Activated B cell treated with CpG ODN at 0.5 μM for 24 hours (primary cell): ENCODE measurements at places on chromosomes 7 and 10.

DNA sequence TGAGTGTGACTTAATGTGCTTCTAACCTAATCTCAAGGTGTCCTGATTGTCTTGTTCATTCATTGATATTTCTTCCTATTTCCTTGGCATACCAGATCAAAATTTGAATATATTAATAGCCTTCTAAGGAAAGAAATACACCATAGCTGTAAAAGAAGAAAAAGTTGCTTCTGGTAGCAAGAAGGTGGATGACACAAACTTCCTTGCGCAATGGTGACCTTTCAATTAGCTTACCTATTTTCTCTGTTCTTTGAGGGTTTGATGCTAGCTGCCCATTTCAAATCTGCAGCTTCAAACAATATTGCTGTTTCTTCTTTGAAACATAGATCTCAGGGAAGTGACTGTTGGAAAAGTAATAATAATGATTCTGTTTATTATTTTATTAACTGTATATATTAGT, 108.8 kb downstream of the ADAM22 start:
- DNase-seq: no peak

GRCh38 chr10:7015457-7015856, 395.4 kb downstream of the SFMBT2 start:
- no peak for DNase-seq

DNA sequence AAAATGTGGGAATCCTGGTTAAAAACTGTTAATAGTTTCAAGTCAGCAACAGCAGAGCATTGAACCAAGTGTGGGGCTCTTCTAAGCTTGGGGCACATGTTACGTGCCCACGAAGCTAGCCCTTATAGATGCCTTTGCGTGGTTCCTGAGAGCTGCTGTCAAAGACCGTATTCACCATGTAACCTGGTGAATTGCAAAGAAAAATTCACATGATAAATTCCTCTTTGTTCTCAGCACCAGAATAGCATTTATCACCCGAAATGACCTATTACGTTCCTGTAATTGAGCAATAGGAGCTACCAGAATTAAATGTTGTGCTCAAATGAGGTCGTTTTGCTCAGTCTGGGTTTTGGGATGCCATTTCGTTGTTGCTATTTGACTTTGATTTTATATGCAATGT, 202.6 kb upstream of the PRPS1L1 start:
- no peak for DNase-seq

DNA sequence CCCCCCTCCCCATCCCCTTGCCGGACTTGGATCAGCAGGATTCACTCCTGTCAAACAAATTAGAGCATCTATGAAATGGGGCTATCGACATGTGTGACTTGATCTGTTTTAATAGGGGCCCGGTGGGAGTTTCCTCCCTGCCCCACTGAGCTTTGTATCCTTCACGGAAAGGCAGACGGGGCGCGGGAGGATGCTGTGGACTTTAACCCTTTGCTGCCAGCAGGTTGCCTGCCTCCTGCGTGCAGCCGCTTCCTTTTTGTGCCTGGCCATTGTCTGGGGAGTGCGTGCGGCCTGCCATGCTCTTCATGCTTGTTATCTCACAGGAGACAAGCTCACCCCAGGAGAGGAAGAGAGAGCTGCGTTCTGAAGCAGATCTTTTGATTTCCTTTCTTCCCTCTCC, 512.8 kb upstream of the GALNT17 start:
- no peak for DNase-seq

DNA sequence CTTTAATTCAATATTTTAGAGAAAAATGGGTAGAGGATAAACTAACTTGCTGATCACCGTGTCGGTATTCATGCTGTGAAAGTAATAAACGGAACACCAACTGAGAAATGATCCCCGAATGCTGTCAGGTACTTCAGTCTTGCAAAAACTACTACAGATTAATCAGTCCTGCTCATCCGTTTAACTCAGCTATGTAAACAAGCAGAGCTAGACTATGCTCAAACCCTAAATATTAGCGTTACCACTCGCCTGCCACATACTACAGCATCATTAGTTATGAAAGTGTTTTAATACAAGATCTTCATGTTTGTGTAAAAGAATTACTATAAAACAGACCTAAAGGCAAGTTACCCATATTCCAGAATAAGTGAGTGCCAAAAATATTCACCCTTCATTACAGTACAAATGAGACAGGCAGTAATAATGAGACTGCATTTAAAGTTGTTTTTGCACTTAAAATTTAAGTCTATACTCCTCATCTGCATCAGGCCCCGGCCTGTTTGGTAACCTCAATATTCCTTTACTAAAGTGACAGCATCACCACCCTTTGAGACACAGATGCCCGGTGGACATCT, 952 bp downstream of the DNMBP start:
- DNase-seq: no peak

DNA sequence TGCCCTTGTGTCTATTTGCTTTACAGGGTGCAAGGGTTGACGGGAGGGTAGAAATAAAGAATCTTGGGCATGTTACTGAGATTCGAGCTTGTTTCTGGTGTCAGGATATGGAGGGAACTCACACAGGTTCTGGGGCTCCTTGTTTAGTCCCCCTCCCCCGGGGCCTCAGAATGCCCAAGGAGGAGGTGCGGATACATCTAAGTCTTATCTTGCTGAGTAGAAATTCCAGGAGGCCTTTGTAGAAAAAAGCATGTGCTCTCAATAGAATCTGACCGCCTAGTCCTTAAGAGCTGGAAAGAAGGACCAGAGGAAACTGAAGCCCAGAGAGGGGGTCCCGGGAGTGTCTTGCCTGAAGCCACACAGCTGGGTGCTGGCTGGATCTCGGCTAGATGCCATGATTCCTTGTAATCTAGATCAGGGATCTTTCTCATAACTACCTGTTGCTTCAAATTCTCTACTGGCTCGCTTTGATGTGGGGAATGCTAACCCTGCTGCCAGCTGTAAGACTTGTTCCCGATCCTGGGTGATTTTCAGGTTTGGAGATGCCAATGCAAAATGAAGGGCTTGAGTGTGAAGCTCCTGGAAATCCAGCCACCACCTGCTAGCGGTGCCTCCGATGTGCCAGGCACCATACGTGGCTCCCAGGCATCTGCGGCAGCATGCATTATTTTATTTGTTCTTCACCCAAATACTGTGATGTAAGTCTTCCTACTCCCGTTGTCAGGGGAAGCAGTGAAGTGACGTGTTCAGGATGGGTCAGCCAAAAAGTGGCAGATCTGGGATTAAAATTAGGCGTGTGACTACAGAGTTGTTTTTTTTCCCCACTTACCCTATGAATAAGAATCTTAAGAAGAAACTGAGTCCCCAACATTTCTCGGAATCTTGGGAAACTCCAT, 226.0 kb downstream of the TCF7L2 start:
- DNase-seq: no peak

GRCh38 chr10:35463105-35463867, 127.0 kb downstream of the CCNY start:
- DNase-seq: no peak

- no peak for DNase-seq
These were observed 156.1 kb downstream of the RNLS start for GRCh38 chr10:88427024-88427423.

DNA sequence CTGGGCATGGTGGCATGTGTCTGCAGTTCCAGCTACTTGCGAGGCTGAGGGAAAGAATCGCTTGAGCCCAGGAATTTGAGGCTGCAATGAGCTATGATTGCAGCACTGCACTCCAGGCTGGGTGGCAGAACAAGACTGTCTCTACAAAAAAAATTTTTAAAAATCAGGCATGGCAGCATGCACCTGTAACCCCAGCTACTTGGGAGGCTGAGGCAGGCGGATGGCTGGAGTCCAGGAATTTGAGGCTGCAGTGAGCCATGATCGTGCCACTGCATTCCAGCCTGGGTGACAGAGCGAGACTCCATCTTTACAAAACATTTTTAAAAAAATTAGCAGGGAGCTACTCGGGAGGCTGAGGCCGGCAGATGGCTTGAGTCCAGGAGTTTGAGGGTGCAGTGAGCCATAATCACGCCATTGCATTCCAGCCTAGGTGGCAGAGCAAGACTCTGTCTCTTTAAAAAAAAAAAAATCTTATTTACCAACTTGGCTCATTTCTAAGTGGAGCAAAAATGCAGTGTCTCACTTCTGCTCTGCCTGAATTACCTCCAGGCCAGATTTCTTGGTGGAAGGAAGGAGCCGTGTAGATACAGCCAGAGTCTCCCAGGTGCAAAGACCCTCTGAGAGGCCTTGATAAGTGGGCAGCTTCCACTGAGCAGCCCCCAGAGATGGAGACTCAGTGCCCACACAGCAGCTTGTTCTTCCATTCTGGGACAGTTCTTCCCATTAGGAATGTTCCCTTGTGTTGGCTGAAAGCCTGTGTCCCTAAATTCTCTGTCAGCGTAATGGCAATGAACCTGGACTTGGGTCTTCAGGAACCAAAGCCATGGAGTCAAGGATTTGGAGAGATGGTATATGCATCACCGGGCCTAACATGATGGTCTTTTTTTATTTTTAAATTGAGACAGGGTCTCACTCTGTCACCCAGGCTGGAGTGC, 30.0 kb downstream of the GTF2IRD1 start:
- DNase-seq: no peak

DNA sequence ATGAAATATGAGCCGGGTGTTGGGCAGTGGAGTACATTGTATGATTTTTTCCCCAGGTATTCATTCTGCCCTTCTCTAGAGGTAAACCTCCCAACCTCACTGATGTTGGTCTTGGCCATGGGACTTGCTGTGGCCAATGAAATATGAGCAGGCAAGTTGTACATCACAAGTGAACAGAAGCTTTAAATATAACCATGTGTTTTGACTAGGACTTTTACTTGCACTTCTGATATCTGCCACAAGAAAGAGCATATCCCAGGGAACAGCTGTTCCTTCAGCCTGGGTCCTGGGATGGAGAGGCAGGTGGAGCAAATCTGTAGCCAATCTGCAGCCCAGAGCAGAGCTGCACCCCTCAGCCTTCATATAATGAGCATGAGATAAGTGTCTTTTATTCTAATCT, 109.8 kb upstream of the PALS2 start:
- DNase-seq: no peak

GRCh38 chr10:55203319-55203718, 402.3 kb upstream of the PCDH15 start:
- DNase-seq: no peak

DNA sequence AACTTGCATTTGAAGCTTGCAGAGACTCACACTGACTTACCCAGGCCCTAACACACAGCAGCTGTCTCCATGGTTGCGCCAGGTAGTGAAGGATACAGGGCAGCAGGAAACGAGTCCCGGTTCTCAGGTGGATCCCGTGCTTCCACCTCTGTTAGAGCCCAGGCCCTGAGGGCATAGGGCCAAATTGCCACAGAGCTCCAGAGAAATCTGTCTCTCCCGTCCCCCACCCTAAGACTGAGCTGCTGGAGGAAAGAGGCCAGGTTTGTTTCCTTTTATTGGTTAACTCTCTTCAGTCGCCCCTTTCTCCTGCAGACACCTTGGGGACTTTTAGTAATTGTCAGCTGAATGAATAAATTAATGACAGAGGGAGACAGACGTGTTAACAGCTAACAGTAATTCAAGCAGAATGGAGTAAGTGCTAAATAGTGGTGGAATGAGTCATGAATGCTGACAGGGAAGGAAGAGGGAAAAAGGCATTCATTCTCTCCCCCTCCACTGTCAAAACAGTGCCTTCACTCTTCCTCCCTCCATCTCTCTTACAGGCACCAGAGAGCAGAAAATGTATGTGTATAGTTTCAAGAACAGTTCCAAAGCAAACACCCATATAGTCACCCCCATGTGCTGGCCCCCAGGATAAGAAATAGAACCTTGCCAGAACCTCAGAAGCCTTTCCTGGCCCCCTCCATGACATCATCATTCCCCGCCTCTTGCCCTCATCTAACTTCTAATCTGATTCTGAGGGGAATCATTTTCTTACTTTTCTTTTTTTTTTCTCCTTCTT, 16.8 kb upstream of the DLG5 start:
- DNase-seq: no peak

GRCh38 chr7:84790882-84791281, 396.0 kb downstream of the SEMA3D start:
- DNase-seq: no peak

GRCh38 chr10:111877258-111877657, 306.3 kb downstream of the GPAM start:
- no peak for DNase-seq

DNA sequence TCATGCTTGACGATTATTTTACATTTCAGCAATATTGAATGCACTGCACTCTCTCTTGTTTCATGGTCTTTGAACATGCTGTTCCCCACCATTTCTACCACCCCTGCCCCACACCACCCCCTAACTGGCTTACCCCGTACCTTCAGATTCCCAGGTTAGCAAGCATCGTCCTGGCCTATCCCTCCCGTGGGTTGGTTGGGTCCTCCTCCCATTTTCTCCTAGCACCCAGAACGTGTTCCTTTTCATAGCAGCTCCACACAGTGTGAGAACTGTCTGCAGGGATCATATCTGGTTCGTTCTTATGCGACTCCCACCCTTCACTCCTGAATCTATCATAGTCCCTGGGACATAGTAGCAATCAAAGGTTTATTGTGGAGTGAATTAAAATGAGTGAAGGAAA, 48.6 kb downstream of the C10orf90 start:
- DNase-seq: no peak

DNA sequence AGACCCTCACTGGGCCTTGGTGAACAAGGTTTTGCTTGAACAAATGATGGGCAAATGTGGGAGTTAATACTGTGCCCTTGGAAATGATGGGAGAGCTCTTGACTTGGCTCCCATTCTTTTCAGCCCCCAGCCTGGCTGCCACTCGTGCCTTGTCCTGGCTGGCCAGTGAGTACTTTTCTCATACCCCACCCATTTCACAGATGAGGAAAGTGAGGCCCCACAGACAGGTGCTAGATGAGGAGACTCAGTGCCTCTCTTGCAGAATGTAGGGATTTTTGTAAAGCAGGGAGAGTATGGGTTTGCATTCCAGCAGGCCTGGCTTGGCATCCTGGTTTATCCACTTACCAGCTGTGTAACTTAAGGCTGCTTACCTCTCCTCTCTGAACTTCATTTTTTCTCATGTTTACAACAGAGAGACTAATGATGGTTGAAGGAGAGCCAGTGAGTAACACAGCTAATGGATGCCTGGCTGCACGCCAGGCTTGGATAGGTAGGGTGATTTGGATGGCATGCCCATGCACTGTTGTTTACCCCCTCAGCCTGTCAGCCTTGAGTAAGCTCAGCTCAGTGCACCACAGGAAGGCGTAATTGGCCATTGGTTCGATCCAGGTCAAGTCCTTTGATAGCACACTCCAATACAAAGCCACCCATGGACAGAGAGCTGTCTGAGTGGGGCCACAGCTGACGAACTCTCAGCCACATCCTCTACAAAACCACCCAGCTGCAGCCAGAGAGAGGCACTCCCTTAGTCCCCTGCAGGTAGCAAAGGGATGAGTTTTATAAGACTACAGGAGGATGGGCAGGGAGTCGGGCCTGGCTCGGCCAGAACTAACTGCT, 436.8 kb downstream of the RPS24 start:
- DNase-seq: no peak

DNA sequence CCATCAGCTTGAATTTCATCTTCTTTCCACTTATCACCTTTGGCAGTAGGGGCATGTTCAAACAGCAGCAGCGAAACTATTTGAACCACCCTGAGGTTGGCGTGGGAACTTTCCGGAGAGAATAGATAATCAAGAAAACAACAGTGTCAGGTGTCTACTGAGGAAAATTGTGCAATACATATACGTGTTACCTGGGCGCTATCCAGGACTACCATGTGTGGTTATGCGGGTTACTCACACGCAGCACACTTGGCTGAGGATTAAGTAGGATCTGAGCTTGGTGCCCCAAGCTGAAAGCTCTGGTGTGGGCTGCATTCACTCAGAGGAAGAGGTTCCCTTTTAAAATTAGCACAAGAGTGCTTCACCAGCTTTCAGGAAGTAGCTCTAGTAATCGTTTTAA, 8.8 kb upstream of the ABI1 start:
- DNase-seq: no peak
